CD4-positive, alpha-beta T cell treated with Interleukin-6 at 100 ng/mL for 8 hours (primary cell): ENCODE measurements at places on chromosomes 3 and 15.

GRCh38 chr15:42042602-42043400 is 22.0 kb upstream of the PLA2G4E start:
- no peak for DNase-seq

- DNase-seq: no peak
Observed at GRCh38 chr15:25474251-25474650, 35.4 kb upstream of the UBE3A start.

DNA sequence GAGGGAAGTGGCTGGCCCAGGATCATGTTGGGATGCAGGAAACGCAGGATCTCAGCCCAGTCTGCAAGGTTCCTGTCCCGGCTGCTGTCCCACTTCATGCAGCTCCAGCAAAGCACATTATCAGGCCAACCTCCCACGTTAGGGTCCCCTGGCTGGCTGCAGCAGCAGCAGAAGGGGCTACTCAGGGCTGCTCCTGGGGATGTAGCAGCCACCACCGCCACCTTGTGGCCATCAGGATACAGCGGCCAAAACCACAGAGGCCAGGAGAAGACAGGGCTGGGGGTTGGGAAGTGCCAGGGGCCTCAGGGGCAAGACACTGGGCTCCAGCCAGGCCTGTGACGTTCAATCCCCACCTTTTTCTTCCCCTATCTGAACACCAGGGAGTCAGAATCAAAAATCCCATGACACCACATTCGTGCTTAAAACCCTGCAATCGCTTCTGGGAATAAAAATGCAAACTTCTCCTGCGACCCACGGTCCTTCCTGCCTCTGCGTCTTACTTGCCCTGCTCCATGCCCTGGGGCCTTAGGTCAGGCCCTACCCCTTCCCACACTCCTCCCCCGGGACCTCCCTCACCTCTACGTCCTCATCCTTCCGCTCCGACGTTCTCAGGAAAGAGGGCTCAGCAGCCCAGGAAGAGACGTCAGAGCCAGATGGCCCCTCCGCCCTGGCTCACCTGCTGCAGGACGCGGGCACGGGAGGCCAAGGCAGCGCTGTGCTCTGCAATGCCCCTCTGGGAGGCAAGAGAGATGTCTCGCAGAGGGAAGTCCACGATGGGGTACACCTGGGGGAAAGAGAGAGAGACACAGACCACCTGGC is 21.5 kb downstream of the SSUH2 start:
- peak; percentile 11 for DNase-seq

- DNase-seq: no peak
Observed at GRCh38 chr3:186417791-186418190, 55.8 kb upstream of the DGKG start.

DNA sequence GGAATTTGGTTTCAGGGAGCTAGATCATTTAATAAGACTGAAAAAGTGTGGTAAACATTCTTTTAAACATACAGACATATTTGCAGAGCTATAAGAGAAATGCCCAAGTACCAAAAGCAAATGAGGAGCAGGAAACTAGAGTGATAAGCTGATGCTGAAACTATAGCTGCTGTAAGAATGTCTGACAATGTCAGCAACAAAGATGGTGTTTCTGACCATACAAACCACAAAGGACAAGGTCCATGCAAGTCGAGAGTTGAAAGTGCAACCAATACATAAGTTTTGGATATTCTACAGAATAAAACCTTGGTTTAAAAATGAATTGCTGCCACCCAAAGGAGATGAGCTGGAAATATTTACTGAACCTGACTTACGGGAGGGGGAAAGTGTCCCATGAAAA is 610.2 kb downstream of the TBL1XR1 start:
- no peak for DNase-seq
